ENCODE measurements at places on chromosomes 6 and 20. TPM values are rescaled to one million over a fixed set of nuclear protein-coding genes. Genes with fewer than 3 reads are reported as not detected.
A peak's percentile ranks its signal among the peaks of the same experiment; 100 is the strongest.

DNA sequence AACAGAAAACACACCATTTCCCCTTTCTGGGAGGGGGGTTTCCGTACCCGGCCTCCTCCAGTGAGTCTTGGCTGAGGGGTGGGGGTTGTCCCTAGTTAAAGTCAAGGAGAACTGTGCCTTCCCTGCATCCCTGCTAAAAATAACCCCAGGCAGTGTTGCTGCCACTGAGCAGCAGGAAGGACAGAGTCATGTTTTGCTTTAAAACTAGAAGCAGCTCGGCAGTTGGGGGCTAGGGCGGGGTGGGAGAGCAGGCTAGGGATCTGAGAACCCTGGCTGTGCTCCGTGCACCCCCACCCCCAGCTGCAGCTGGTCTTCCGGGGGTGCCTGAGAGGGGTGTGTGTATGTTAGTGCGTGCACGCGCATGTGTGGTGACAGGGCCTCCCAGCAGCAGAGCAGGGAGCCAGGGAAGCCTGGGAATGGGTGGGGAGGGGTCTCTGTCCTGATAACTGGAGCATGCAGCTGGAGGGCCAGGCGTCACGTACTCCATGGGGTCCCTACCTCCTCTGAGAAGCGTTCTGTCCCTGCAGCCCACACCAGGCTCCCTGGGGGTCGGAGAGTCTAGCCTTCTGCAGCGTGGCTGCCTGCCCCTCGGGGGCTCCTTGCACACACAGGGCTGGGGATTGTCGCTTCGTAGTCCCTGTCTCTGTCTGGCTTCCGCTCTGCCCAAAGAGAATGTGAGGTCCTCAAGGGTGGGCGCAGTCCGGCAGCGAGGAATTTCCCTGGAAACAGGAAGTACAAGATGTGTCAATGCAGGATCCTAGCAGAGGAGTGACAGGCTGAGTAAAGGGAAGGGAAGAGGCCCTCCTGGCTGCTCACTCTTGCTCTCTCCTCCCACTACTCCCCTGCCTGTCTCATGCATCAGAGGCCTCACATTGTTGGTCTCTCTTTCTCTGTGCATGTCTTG, 16.8 kb upstream of the ARMC12 start:
- DNase-seq, result no peak
- H3K4me3 ChIP-seq, result peak overlapping the region; percentile 12
- H3K36me3 ChIP-seq, result no peaks in the 10 kb centered on the region

The C20orf204 gene
- 0.23 TPM for total RNA-seq

DNA sequence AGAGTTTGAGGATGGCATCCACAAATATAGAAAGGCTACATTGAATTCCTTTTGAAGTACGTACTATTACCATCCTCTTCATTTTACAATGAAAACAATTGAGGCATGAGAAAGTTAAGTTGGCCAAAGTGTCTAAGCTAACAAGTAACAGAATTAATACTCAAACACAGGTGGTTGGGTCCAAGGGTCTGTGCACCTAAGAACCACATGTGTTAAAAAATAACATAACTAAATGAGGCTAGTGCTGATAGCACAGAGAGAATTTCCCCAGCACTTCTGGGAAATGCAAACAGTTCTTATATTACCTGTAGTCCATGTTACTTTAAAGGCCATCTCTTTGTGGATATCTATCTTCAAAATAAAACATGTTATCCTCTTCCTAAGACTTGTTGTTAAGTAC, 10.5 kb upstream of the KHDRBS2 start:
- DNase-seq, result no peak
- no peak overlapping the region for H3K4me3 ChIP-seq
- no peak overlapping the region for H3K27ac ChIP-seq
- no peaks in the 10 kb centered on the region for H3K27me3 ChIP-seq

The KCNQ2 gene
- 1.6 TPM for total RNA-seq

The HEY2 gene
- 2.2 TPM for total RNA-seq

DNA sequence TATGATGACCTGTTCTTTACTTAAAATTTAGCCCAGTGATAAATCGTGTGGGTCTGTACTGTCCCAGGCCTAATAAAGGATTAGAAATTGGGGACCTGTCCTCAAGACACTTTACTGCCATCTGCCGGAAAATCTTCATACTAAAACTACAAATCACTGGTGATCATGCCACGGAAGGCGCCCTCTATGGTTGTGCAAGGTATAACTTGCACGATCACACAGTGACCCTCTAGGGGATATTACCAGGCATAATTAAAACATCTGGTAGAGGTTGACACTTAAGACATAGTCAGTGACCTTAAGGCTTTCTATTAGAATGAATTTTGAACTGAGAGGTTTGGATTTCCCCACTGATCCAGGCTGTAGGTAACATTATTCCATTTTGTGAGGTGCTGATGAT, 172.6 kb downstream of the BMP2 start:
- H3K36me3 ChIP-seq, result no peaks in the 10 kb centered on the region
- H3K27ac ChIP-seq, result no peak overlapping the region
- no peaks in the 10 kb centered on the region for H3K27me3 ChIP-seq
- H3K4me3 ChIP-seq, result no peak overlapping the region
- DNase-seq, result peak; percentile 87
- no peaks in the 10 kb centered on the region for H3K4me1 ChIP-seq

GRCh38 chr6:83958241-83958685, 75.3 kb upstream of the MRAP2 start:
- no peaks in the 10 kb centered on the region for H3K4me1 ChIP-seq
- H3K27me3 ChIP-seq, result no peaks in the 10 kb centered on the region
- no peak overlapping the region for H3K4me3 ChIP-seq
- no peak for DNase-seq

DNA sequence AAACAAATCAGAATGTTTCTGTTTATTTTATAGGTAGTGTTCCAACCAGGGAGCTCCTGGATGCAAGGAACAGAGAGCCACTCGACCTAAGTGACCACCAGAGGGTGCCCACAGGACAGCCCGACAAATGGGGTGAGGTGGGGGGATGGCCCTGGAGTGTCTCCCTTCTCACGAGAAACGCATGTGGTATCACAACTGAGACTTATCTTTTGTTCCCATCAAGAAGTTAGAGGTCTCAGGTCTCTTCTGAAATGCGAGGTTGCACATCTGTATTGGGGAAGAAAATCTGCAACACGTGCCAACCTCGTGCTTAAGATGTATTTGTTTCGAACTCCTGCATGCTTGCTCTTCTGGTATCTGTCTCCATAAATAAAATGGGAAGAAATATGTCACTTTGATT, 104.0 kb downstream of the ISM1 start:
- DNase-seq, result no peak
- no peak overlapping the region for H3K27ac ChIP-seq
- no peaks in the 10 kb centered on the region for H3K36me3 ChIP-seq
- no peaks in the 10 kb centered on the region for H3K27me3 ChIP-seq

DNA sequence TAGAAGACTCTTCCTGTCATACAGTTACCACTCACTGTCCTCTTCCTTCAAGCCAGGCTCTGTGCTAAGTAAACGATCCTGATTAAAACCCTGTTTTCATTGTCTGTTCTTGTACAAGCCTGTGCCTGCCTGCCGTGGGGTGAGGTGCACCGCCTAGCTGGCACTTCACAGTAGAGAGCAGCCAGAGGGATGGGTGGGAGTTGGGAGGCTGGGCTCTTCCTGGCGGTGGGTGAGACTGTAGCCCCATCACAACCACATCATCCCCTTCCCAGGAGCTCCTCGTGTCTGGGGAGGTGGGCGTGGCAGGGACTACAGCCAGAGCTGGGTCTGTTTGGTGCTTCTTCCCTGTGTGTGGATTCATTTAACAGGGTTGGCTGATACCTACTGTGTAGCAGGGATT, 382.0 kb downstream of the TAF4 start:
- H3K4me1 ChIP-seq, result no peaks in the 10 kb centered on the region
- no peaks in the 10 kb centered on the region for H3K36me3 ChIP-seq
- no peak overlapping the region for H3K27ac ChIP-seq
- no peaks in the 10 kb centered on the region for H3K27me3 ChIP-seq
- H3K4me3 ChIP-seq, result no peak overlapping the region

DNA sequence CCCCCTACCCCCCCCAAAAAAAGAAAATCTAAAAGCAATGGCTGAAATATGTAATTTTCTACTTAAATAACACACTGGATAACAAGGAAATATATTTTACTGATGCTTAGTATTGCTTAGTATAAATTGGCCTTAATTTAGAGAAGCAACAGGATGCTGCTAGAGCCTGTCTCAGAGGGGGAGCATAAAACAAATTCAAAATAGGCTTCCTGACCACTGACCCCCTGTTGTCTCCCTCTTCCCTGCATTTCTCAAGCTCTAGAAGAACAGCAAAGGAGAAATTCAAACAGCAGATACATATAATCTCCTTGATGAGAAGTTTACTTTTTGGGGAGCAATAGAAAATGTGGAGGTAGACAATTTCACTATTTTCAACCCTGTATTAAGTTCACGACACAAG, 631.1 kb upstream of the GJE1 start:
- no peaks in the 10 kb centered on the region for H3K36me3 ChIP-seq
- no peaks in the 10 kb centered on the region for H3K27me3 ChIP-seq
- H3K27ac ChIP-seq, result no peak overlapping the region
- DNase-seq, result no peak
- no peaks in the 10 kb centered on the region for H3K4me1 ChIP-seq

- no peak overlapping the region for H3K27ac ChIP-seq
- DNase-seq, result no peak
- no peaks in the 10 kb centered on the region for H3K4me1 ChIP-seq
These were observed 190.3 kb upstream of the TAB2 start for GRCh38 chr6:149127212-149127611.

GRCh38 chr6:37619641-37620040, 78.0 kb downstream of the MDGA1 start:
- H3K27ac ChIP-seq, result no peak overlapping the region
- peaks cover 3% of the 10 kb centered on the region for H3K4me1 ChIP-seq
- DNase-seq, result no peak
- H3K27me3 ChIP-seq, result no peaks in the 10 kb centered on the region

The PSORS1C1 gene
- 1.2 TPM for total RNA-seq

The PKIB gene
- 2.2 TPM for total RNA-seq

- no peak overlapping the region for H3K27ac ChIP-seq
- H3K4me3 ChIP-seq, result no peak overlapping the region
- no peaks in the 10 kb centered on the region for H3K36me3 ChIP-seq
- H3K4me1 ChIP-seq, result no peaks in the 10 kb centered on the region
These were observed 36.5 kb upstream of the PSMF1 start for GRCh38 chr20:1081891-1082290.

DNA sequence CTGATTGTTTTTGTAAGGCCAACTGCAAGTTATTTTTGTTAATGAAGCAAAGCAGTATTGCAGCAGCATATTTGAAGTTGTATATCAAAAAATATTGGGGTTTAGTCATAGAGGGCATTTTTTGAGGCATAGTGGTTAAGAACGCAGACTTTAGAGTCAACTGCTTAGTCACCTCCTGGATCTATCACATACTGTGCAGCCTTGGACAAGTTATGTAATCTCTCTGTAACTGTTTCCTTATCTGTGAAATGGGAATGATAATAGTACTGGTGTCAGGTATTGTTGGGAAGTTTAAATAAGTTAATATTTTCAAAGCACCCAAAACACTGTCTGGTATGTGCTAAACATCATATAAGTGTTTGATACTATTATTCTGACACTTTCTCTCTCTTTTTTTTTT, 27.2 kb upstream of the EFHC1 start:
- H3K27me3 ChIP-seq, result no peaks in the 10 kb centered on the region
- no peak overlapping the region for H3K4me3 ChIP-seq
- H3K4me1 ChIP-seq, result peaks cover 23% of the 10 kb centered on the region
- no peak overlapping the region for H3K27ac ChIP-seq

DNA sequence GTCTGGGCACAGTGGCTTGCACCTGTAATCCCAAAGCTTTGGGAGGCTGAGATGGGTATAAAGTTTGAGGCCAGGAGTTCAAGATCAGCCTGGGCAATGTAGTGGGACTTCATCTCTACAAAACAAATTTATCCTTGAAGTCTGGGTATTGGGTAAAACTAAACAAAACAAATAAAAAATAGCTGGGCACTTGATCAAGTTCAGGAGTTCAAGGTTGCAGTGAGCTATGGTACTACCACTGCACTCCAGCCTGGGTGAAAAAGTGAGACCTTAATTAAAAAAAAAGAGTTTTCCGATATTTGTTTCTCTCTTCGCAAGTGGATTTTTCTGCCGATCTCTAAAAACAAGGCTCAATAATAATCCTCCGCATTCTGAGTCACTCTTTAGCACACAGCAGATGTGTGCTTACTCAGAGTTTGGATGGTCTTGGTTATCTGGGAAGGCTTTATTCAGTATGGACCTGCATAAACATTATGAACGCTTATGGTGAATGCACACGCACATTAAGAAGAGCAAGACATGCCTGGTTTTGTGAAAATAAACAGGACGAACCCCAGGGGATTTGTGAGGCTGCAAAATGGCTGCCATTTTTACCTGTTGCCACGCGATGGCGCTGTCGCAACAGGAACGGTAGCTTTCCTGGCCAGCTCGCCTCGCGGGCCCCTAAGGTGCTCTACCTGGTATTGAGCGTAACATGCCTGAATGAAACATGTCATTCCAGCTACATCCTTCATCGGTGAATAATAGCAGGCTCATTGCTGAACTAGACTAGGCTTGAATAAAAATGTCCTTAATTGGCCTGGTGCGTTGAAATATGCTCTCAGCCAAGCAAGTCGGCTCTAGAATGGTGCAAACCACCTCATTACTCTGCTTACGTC, 6.0 kb downstream of the OPN5 start:
- no peak overlapping the region for H3K27ac ChIP-seq
- no peaks in the 10 kb centered on the region for H3K36me3 ChIP-seq

- H3K36me3 ChIP-seq, result no peaks in the 10 kb centered on the region
- peaks cover 8% of the 10 kb centered on the region for H3K27me3 ChIP-seq
- no peak overlapping the region for H3K27ac ChIP-seq
- H3K4me3 ChIP-seq, result no peak overlapping the region
- DNase-seq, result no peak
These were observed 20.2 kb upstream of the ARFGEF2 start for GRCh38 chr20:48901326-48901725.

The AIF1 gene
- 41.9 TPM for total RNA-seq

DNA sequence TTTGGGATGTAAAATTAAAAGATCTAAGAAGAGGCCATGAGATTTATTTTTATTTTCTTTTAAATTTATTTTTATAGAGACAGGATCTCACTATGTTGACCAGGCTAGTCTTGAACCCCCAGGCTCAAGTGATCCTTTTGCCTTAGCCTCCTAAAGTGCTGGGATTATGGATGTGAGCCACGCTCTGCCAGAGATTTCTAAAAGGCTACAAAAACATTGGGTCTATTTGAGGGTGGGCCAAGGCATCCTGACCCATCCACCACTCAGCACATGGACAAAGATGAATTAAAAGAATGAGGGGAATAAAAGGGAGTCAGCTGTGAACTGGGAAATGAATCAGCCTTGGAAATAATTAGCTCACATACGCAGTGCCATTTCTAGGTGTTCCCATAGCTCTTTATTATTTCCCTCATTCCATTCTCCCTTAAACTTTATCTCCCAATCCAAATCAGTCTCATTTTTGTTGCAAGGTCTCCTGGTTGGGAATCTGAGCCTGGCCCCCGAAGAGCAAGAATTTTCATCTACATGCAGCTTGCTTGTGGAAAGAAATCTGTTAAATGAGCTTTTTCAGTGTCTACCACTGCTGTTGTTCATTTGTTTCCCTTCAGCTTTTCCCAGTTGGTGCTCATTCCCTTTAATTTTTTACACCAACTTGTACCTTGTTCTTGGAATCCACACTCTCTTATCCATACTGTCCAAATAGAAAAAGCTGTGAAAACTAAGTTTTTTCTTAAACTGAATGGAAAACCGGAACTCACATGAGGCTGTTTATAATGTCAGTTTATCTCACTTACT, 66.9 kb downstream of the MKKS start:
- H3K4me3 ChIP-seq, result no peak overlapping the region
- no peaks in the 10 kb centered on the region for H3K27me3 ChIP-seq
- H3K4me1 ChIP-seq, result no peaks in the 10 kb centered on the region
- no peak for DNase-seq
- no peak overlapping the region for H3K27ac ChIP-seq

The FAM8A1 gene
- 44.4 TPM for total RNA-seq
